Activated T-helper 1 cell treated with Interleukin-2 at 50 U/mL for 16 hours (primary cell): ENCODE measurements at places on chromosomes 4 and X.

GRCh38 chr4:6546681-6547447, 28.1 kb upstream of the MAN2B2 start:
- peak; percentile 12 for DNase-seq

DNA sequence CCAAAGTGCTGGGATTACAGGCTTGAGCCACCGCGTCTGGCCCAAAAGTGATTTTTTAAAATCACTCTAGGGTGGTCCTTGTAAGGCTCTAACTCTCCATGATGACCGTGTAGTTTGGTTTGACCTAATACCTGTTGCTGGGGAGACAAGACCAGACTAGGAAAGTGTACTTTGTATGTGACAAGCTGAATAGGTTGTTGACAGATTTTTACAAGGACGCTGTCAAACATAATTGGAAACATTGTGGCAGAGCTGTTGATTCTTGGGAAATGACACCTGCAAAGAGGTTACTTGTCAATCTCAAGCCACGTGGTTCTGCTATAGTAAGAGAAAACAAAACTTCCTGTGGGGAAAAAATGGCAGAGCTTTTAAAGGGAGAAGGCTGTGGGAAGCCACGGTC, 802.4 kb upstream of the HS3ST1 start:
- DNase-seq = no peak

- peak; percentile 36 for DNase-seq
Measured at GRCh38 chr4:2364654-2365053, 53.8 kb downstream of the ZFYVE28 start.

DNA sequence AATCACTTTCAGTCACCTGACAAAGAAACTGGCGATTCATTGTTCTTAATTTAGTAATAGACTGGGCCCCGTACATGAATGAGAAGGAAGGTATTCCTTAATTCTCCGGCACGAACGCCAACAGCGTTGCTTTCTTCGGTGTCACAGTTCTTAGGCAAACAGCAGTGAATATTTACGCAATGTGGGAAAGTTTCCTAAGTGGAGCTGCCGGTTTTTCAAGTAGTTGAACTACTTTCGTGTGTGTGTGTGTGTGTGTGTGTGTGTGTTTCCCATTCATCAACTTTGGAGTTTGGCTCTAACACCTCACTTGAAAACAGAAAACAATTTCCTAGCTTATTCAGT, 651 bp downstream of the NXT2 start:
- no peak for DNase-seq

DNA sequence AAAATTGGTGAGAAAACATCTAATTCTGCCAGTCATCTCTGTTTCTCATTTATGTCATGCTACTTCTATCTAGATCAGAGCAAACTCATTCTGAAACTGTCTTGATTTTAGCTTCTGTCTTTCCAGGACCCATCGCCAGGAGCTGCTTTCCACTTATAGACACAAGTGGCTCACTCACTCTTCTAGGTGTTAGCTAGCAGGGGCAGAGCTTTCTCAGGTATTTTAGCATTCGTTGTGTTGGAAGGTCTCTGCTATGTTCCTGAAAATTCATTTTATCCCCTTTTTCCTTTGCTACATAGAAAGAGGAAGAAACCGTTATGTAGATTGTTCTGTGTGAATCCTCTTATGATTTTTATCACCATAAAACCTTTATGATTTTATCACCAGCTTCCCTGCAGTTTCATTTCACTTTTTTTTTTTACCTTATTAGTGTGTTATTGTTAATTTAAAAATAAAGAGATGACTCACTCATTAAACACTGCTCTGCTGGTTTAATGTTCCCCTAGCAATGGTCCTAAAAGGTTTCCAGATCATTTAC, 246.6 kb upstream of the AADAT start:
- no peak for DNase-seq

DNA sequence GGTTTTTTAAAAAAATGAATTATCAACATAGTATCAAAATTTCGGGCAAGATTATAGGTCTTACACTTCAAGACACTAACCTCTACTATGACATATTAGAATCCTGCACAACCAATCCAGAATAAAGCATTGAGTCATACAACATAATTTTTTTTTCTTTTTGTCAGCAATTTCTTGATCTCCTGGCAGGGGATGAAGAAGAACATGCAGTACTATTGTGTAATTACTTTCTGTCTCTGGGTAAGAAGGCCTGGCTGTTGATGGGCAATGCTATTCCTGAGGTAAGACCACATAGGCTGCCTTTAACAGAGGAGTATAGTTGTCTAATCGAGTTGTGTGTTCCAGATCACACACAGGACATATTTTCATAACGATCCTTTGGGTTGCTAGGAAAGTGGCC, 67.5 kb downstream of the FBXL5 start:
- DNase-seq = no peak
